GM04503 (cell line): ENCODE measurements at places on chromosomes 16 and 17.

- no peak for DNase-seq
Measured at GRCh38 chr17:81870131-81870980, 781 bp downstream of the ARHGDIA start.

- no peak for DNase-seq
Measured at GRCh38 chr17:48642843-48643696, 16.9 kb upstream of the HOXB9 start.

GRCh38 chr16:275041-275641 is 603 bp downstream of the RGS11 start:
- DNase-seq, result no peak

- DNase-seq, result no peak
Measured at GRCh38 chr17:74852237-74853047, 7.2 kb downstream of the GRIN2C start.

DNA sequence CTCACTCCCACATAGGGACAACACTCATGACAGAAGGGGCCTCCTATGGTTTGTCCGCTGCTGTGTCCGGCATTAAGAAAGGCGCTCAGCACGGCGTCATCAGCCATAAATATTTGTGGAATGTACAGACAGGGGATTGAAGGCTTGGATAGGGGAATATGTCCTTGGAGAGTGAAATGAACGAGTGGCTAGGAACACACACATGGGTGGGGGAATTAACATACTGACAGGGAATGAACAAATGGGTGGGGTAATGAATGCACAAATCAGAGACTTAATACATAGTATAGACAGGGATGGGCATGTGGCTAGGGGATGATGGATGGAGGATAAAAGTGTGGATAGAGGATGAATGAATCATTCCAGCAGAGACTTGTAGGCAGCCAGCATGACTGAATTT is 154.0 kb upstream of the HSBP1 start:
- DNase-seq, result no peak

GRCh38 chr17:67479148-67479547 is 102.1 kb downstream of the PITPNC1 start:
- DNase-seq, result no peak
